ENCODE measurements at places on chromosomes 7 and 10.

DNA sequence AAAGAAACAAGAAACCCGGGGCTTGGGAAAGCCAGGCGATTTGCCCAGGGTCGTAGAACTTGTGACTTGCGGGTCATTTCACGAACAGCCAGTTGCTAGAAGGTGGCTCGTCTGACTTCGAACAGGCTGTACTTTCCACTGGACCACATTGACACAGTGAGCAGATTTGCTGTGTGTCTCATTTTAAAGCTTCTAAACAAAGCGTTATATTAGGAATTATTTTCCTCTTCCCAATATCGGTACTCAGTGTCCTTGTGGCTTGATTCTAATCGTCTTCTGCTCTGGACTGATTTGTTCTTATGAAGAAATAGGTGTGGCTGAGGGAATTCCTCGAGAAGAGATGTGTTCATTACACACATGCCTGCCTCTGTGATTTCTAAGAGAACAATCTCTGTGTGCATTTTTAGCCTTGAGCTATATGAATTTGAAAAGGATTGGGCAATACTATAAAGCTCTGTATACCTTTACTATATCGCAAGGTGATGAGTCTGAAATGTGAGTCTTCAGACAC lies 150.0 kb upstream of the PRR15 start:
- H3K27ac ChIP-seq = no peak overlapping the region
- no peaks in the 10 kb centered on the region for H3K27me3 ChIP-seq
- H3K36me3 ChIP-seq = no peaks in the 10 kb centered on the region

GRCh38 chr7:101486433-101487104 lies 123.9 kb downstream of the COL26A1 start:
- H3K27ac ChIP-seq = no peak overlapping the region
- no peak for DNase-seq
- no peaks in the 10 kb centered on the region for H3K4me1 ChIP-seq

DNA sequence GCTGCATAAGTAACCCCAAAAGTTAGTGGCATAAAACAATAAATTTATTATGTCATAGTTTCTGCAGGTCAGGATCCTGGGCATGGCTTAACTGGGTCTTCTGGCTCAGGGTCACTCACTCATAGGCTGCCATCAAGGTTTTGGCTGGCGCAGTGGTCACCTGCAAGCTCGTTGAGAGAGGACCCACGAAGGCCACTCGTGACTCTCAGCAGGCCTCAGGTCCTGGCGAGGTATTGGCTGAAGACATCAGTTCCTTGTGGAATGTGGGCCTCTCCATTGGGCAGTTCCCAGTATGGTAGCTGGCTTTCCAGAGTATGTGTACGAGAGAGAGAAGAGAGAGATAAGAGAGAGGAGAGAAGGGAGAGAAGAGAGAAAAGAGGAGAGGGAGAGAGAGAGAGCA lies 138.3 kb upstream of the KLF14 start:
- no peak overlapping the region for H3K4me3 ChIP-seq
- H3K27me3 ChIP-seq = no peaks in the 10 kb centered on the region
- no peak for DNase-seq
- peaks cover 33% of the 10 kb centered on the region for H3K4me1 ChIP-seq
- peaks cover 14% of the 10 kb centered on the region for H3K36me3 ChIP-seq

DNA sequence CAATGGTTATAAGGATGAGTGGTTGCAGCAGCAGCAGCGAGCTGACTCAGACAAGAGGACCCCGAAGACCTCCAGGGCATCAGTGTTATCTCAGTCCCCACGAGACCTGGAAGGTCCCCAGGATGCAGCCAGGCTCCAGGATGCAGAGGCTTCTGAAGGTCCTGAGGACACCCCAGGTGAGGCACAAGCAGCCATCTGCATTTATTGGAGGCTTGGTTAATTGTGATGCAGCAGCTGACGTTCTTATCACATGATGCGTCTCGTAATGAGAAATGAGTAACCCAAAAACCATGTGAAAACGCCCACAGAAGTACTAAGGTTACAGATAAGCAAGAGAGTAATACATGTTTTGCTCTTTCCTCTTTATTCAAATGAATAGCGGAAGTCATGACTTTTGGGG lies 17.4 kb downstream of the C7orf57 start:
- no peaks in the 10 kb centered on the region for H3K36me3 ChIP-seq
- no peaks in the 10 kb centered on the region for H3K4me1 ChIP-seq
- H3K4me3 ChIP-seq = no peak overlapping the region
- H3K27me3 ChIP-seq = no peaks in the 10 kb centered on the region
- H3K27ac ChIP-seq = no peak overlapping the region

DNA sequence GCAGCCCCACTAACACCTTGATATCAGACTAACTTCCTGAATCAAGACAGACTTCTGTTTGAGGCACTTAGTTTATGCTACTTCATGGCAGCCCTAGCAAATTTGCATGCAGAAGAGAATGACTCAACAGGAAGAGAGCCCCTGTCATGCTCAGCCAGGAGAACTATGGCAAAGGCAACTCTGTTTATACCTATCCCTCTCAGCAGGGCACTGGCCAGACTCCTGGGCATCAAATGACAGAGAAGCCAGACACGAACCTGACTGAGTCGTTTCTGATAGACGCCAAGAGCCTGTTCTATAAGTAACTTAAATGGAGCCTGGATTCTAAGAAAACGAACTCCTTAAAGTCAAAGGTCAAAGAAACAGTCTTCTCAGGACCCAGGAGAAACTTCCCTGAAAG lies 50.9 kb upstream of the UNC5B start:
- no peak for DNase-seq
- no peaks in the 10 kb centered on the region for H3K4me1 ChIP-seq
- no peaks in the 10 kb centered on the region for H3K27me3 ChIP-seq
- no peak overlapping the region for H3K27ac ChIP-seq
- H3K36me3 ChIP-seq = no peaks in the 10 kb centered on the region
- no peak overlapping the region for H3K4me3 ChIP-seq

DNA sequence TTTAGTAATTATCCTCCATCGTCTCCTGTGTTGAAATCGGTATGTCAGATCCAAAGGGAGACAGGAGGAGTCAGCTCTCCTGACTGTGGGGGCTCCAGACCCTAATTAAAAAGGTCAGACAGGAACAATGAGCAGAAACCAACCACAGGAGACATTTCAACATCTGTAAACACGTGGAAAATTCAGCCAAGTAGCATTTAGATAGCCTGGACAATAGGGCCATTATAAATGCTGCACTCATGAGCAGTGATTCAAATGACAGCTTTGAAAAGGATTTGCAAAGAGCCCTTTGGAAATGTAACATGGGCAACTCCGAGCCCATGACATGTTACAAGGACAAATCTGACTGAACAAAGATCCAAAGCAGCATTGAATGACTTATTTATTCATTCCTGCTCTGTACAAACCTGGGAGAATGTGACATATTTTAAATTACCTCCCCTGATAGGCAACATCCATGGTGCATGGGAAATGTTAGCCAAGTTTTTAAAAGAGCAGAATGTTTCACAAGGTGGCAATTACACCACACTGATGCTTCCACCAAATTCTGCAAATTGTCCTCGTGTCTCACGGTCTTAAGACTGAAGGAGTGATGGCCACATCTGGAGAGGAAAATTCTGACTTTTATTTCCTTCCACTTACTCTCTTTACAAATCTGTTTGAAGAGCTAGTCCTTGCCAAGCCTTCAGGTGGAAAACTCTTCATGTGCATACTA lies 113.3 kb upstream of the KMT2E start:
- H3K4me1 ChIP-seq = no peaks in the 10 kb centered on the region
- DNase-seq = no peak
- no peaks in the 10 kb centered on the region for H3K27me3 ChIP-seq
- no peak overlapping the region for H3K4me3 ChIP-seq
- H3K36me3 ChIP-seq = no peaks in the 10 kb centered on the region

DNA sequence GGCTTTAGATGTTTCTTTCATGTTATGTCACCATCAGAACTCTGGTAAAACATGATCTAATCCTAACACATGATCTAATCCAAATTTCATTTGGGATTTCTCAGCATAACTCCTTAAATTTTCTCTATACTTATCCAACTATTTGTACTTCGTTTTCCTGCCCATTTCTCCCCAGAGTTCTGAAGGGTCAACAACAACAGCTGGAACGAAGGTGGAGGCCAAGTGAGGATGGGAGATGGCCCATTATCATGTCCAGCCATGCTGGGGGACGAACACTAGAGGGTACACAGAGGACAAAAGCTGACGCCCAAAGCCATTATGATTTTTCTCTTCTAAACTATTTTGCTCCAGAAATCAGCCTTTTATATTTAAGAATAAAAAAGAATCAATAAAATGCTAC lies 185.4 kb downstream of the DOCK4 start:
- H3K27ac ChIP-seq = no peak overlapping the region
- H3K36me3 ChIP-seq = no peaks in the 10 kb centered on the region
- H3K27me3 ChIP-seq = no peaks in the 10 kb centered on the region
- no peak for DNase-seq

- no peaks in the 10 kb centered on the region for H3K4me1 ChIP-seq
- no peak for DNase-seq
- no peak overlapping the region for H3K4me3 ChIP-seq
- no peak overlapping the region for H3K27ac ChIP-seq
- H3K36me3 ChIP-seq = no peaks in the 10 kb centered on the region
- H3K27me3 ChIP-seq = no peaks in the 10 kb centered on the region
Measured at GRCh38 chr10:60209874-60210570, 179.7 kb downstream of the ANK3 start.

DNA sequence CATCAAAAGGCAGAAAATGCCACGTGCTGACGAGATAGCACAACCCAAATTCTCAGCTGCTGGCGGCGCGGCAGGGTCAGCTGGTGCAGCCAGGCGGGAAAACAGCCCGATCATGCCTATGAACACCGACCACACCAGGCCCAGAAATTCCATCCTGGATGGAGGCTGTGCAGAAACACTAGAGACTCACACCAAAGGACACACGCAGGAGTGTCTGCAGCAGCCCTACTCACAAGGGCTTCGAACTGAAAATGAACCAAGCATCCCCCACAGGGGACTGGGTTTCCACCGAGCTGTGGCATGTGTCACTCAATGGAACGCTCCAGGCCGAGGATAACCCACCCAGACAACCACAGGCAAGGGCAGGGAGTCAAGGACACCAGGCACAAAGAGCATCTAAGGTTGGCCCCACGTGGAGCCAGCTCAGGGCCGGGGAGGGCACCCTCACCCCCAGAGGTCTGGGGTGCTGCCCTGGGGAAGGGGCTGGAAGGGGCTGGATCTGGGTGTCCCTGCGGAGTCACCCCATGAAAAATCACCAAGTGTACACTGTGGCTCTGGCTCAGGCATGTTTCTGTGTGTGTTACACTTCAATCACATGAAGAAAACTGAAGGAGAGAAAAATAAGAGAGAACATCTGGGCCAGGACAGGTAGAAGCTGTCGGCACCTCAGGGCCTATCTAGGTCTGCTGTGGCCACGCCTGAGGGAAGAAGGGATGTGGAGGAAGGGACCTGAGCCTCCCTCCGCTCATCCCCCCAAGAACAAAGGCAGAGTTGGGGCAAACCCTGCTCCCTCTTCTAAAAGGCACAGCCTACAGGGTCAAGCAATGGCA lies 33.0 kb downstream of the RASGEF1A start:
- peaks cover 4% of the 10 kb centered on the region for H3K4me1 ChIP-seq
- no peak overlapping the region for H3K4me3 ChIP-seq
- peaks cover 4% of the 10 kb centered on the region for H3K27me3 ChIP-seq

GRCh38 chr7:137890449-137890921 lies 43.7 kb upstream of the DGKI start:
- H3K4me1 ChIP-seq = peaks cover under 1% of the 10 kb centered on the region
- no peak overlapping the region for H3K4me3 ChIP-seq
- no peaks in the 10 kb centered on the region for H3K27me3 ChIP-seq
- DNase-seq = no peak

DNA sequence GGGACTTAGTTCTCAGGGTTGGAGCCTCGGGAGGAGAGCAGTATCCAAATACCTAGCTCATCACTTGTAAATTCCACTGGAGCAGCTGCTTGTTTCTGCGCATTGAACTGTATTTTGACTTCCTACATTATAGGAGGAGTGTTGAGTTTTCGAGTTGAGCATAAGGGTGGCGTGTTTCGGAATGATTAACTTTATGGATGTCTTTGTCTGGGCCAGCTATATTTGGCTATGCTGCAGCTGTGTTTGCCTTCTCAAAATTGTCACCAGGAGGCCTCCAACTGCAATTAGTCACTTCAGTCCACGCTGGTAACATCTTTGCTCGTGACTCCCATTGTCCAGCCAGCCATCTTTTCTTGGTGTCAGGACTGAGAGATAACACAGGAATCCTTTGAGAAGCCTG lies 9.1 kb downstream of the CELF2 start:
- H3K27ac ChIP-seq = no peak overlapping the region
- H3K36me3 ChIP-seq = no peaks in the 10 kb centered on the region
- H3K27me3 ChIP-seq = no peaks in the 10 kb centered on the region
- H3K4me3 ChIP-seq = no peak overlapping the region
- no peak for DNase-seq
- H3K4me1 ChIP-seq = no peaks in the 10 kb centered on the region

DNA sequence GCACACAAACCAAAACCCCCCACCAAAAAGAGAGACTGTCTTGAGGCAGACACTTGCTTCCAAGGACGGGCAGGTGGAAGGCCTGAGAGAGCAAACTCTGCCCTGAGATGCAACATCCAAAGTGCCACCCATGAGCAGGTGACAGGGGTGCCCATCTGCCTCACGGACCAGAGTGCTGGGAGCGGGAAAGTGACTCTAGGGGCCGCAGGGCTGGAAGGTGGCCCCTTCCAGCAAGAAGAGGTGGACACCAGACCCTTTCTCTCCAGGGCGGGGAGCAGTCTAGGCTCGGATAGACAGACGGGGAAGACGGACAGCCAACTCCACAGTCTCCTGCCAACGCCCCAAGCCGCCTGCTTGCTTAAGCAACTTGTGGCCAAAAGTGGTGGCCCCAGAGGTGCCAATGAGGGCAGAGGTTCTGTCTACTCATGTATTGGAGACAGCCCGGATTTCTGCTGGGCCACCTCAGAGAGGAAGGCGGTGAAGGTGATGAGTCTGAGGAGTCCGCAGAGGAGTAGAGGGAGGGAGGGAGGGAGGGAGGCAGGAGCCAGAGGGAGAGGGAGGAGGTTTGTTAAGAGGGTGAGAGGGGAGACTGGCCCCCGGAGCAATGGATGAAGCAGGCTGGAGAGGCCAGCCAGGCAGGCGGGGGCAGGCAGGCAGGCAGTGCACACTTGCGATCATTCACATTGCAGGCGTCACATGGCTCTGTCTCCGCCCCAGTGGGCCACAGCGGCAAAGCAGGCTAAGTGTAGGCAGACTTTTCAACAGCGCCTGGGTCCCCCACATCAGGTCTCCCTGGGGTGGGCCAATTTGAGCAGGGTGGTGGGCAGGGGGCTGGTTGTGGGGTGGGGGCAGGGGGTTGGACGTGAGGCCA lies 65.6 kb downstream of the SLC29A4 start:
- peaks cover 62% of the 10 kb centered on the region for H3K36me3 ChIP-seq
- no peaks in the 10 kb centered on the region for H3K27me3 ChIP-seq
- no peak for DNase-seq
- H3K27ac ChIP-seq = no peak overlapping the region
- no peak overlapping the region for H3K4me3 ChIP-seq

DNA sequence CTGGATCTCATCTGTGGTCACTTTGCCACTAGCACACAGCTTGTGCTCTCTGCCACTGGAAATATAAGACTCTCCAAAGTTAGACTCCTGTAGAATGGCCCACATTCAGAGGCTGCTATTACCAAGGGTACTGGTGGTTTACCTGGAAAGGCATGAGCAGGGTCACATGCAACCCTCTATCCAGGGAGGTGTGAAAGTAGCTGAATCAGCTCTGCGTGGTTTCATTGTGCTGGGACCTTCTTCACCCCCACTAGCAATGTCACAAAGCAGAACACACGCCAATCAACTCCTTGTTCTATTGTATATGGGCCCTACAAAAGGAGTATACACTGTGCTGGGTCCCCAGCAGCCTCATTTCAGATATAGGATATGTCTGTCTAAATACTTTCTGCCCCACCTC lies 353.6 kb upstream of the AUTS2 start:
- no peak overlapping the region for H3K27ac ChIP-seq
- no peaks in the 10 kb centered on the region for H3K4me1 ChIP-seq
- DNase-seq = no peak

GRCh38 chr10:117928741-117929140 lies 118.0 kb downstream of the RAB11FIP2 start:
- no peak overlapping the region for H3K27ac ChIP-seq
- H3K4me1 ChIP-seq = no peaks in the 10 kb centered on the region
- DNase-seq = no peak
- no peak overlapping the region for H3K4me3 ChIP-seq

Measured in vagina (tissue), 2 donors.